Stimulated activated CD4-positive, alpha-beta T cell treated with anti-CD3 and anti-CD28 coated beads, Interleukin-15, amount 100 ng/mL, for 1 hour (primary cell): ENCODE measurements at places on chromosomes 7 and 10.

DNA sequence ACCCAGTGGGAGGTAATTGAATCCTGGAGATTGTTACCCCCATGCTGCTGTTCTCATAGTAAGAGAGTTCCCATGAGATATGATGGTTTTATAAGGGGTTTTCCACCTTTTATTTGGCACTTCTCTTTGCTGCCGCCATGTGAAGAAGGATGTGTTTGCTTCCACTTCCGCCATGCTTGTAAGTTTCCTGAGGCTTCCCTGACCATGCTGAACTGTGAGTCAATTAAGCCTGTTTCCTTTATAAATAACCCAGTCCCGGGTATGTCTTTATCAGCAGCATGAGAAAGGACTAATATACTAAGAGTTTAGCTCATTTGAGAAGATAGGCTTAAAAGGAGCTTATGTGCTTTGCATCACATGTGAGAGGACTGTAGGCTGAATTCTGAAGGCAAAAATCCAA is 29.3 kb downstream of the TMEM248 start:
- no peak for DNase-seq

GRCh38 chr7:2641406-2642393 is 9.9 kb downstream of the TTYH3 start:
- no peak for DNase-seq

- no peak for DNase-seq
Measured at GRCh38 chr10:123993534-123994416, 99.6 kb downstream of the CHST15 start.

GRCh38 chr10:95394161-95394880 is 103.5 kb upstream of the PDLIM1 start:
- DNase-seq, result no peak

DNA sequence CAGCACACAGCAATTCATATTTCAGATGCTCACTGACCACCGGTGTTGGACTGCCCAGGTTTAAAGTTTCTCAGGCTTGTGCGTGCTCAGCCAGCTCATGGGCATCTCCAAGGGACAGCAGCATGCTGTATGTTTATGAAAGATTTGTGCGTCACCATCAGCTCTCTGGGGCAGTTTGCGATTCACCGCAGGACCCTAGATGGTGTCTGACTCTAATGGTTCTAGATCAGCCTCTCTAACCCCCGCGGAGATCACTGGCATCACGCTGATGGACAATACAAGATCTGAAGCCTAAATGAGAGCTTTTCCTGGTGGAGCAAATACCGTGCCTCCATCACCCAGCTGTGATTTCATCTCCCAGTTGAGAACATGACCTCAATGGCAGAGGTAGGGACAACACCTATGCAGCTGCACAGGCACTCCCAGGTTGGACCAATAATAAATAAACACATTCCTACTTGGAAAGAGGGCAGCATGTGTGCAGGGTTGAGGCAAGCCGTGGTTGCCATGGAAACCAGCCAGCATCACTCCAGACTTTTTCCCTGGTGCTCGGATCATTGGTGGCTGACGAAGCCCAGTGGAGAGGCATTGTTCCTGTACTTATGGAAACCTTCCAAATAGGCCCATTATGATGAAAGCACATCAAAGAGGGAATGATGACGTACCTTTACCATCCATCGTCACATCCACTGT is 253.6 kb downstream of the KCNMA1 start:
- no peak for DNase-seq
